ENCODE measurements at places on chromosomes 6 and 20. TPM values are rescaled to one million over a fixed set of nuclear protein-coding genes. Genes with fewer than 3 reads are reported as not detected.

GRCh38 chr20:63446216-63447024 lies 26.0 kb downstream of the KCNQ2 start:
- DNase-seq: no peak

DNA sequence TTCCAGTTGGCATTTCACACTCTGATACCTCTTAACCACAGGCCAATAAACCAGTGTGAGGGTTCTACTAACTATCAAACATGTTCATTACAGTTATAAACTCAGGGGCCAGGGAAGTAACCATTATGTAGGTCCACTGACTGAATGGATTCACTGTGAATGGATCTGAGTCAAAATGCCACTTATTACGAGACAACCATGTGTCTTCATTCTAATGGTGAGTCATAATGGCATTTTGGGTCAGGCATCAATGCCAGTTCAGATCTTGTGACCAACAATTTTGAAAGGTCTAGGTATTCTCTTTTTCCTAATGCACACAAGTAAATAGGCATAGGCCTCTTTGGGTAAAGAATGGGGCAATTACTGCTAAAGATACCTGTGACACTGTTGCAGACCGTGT lies 112.2 kb upstream of the HEY2 start:
- no peak for DNase-seq

DNA sequence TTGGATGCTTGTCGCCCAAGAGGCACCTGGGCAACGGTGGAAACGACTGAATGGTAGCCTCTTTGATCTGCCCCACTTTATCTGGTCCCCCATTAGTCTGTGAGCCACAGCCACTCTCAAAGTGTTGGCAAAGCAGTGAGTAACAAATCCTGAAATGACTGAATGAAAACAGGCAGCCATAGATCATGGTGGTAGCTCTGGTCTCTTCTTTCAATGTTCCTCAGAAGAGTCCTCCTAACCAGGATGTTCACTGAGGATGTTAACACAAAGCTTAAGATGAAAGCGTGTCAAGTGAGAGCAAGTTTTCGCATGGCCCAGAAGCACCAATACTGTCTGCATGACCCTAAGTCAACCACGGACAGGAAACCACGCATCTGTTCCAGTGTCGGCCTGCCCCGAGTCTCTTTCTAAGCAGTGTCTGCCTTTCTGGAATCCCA lies 107.3 kb downstream of the IRF4 start:
- DNase-seq: no peak

Gene EGFL8
- 18.3 TPM for total RNA-seq

Gene STK4
- total RNA-seq: 41.0 TPM

Measured in kidney (tissue), 22 donors.